ENCODE measurements at places on chromosomes 5 and 9.

DNA sequence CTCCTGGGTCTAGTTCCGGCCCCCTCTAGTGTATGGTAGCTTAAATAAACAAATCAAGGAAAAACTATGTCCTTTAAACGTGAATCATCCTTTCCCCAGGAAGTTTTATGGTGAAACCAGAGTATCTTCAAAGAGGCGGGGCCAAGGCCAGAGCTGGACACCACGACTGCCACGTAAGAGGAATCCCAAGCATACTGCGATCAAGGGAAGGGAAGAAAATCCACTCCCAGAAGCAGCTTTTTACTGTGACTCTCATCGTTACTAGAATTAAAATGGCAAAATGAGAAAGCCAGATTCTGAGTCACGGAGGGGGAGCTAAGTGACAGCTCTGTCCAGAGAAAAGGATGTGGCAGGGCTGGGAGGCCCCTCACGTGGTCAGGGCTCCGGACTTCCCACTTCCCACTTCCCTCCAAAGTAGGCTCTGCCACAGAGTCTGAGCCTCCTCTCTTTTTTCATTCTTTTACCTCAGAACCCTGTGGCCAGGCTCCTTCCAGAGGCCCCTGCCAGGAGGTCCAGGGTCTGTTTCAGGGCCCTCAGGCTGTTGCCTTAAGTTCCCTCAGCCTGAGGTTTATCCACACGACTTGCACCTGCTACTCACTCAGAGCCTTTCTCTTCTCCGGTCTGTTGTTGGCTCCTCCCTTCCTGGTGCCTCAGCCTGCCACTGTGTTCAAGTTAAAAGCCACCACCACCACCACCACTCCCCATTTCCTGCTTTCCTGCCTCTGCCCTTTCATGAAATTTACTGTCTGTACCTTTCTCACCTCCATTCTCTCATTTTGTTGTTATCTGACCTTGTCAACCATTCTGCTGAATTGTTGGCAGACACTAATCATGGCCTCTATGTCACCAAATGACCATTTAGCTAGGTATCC is 1.4 kb upstream of the GLRX start:
- no peak for DNase-seq

DNA sequence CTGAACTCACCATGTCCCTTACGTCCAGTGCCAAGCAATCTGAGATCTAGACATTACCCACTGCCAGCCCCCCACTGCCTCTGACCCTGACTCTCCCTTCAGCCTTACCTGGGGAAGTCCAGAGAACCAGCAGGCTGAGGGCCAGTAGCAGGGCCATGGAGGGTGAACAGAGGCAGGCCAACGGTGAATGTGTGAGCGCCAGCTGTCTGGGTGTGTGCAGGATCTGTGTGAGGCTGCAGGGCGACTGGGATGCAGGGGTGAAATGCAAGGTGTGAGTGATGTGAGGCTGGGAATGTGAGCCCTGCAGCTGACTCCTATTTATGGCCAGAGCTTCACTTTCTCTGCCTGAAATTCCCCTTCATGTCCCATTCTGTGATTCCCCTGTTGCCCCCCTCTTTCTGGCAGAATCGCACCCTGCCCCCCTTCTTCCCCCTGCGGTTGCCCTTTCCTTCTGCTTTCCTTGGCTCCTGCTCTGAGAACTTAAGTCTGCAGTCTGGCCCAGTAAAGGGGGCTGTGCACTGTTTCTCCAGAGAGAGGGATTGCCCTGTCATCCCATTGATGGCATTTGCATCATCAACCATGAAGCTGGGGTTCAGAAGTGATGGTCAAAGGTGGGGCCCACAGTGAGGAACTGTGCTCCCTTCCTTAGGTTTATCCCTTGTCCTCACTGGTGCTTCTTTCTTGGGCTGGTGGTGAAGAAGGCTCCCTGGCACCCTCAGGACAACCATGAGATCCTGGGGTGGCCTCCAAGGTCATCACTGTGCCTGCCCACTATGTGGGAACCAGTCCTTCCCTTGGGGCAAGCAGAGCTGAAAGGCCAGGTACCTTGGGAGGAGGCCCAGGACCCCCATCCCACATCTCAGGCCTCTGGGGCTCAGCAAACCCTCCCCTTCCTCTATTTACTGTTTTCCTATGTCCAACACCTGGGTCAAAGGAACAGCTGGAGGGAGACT is at the start of gene CCL19:
Gene CCL19 (minus strand): TSS at position 294 of the 953 bp plus-strand sequence. CDS start 137 bp downstream, at position 157.
- no peak for DNase-seq

- no peak for DNase-seq
These were observed 43.4 kb upstream of the KIAA1958 start for GRCh38 chr9:112443200-112443599.

GRCh38 chr5:66277981-66278380 is 133.9 kb downstream of the SREK1 start:
- DNase-seq, result no peak

GRCh38 chr5:180649297-180650039 is at the start of gene FLT4:
TSS of gene FLT4 (minus strand) at chr5:180649600. CDS start at chr5:180649545, 55 bp downstream.
- no peak for DNase-seq

GRCh38 chr5:126531543-126532120 is 63.4 kb downstream of the ALDH7A1 start:
- no peak for DNase-seq

DNA sequence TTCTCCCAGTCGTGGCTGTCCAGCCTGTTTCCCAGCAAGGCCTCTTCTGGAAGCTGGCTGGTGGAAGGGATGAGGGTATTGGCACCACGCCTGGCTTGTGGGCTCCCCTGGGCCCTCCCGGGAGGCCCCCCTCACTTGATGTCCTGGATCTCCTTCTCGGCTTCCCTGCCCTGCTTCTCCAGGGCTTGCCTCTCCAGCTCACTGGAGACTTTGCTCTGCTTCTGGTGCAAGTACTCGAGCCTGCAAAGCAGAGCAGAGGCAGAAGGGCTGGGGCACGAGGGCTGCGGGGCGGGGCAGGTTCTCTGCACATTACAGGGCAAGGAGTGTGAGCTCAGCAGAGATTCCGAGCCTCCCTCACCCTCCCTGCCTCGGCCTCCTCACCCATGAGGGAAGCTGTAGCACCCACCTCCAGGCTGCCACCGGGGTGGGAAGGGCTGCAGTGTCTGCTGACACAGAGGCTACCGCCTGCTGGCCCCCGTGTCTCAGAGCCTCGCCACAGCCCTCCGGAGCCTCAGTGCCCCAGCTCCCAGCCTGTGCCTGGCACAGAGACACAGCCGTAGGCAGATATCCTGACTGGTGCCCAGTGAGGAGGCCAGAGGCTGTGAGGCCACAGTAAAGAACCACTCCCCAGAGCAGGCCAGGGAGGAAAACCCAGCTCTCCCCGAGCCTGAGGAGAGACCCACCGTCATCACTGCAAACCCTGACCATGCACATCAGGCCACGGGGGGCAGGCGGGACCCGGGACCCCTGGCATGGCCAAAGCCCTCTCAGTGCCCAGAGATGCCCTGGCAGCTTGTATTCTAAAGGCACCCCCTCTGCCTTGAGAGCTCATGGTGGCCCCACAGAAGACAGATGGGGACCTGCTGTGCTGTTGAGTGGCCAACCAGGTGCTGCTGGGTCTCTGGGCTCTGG is 7.2 kb downstream of the SNAPC4 start:
- DNase-seq, result no peak

DNA sequence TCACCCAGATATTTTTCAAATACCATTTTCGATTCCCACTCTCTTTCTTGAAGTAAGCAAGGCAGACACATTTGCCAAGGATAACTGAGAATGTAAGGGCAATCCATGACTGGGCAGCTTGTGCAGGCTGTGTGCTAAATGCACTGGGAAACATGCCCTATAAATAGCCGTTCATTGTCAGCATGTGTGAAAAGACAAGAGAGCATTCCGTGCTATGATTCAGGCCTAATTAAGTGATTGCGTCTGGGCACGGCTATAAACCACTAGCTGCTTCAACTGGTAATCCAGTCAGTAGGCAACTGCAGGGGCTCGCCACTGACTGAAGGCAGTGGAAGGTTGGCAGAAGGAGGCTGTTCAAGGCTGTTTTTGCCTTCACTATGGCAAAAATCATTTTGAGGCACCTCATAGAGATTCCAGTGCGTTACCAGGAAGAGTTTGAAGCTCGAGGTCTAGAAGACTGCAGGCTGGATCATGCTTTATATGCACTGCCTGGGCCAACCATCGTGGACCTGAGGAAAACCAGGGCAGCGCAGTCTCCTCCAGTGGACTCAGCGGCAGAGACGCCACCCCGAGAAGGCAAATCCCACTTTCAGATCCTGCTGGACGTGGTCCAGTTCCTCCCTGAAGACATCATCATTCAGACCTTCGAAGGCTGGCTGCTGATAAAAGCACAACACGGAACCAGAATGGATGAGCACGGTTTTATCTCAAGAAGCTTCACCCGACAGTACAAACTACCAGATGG is at the start of gene HSPB3:
Gene HSPB3 (plus strand): TSS at position 287 of the 745 bp plus-strand sequence. CDS start 91 bp downstream, at position 378.
- no peak for DNase-seq

DNA sequence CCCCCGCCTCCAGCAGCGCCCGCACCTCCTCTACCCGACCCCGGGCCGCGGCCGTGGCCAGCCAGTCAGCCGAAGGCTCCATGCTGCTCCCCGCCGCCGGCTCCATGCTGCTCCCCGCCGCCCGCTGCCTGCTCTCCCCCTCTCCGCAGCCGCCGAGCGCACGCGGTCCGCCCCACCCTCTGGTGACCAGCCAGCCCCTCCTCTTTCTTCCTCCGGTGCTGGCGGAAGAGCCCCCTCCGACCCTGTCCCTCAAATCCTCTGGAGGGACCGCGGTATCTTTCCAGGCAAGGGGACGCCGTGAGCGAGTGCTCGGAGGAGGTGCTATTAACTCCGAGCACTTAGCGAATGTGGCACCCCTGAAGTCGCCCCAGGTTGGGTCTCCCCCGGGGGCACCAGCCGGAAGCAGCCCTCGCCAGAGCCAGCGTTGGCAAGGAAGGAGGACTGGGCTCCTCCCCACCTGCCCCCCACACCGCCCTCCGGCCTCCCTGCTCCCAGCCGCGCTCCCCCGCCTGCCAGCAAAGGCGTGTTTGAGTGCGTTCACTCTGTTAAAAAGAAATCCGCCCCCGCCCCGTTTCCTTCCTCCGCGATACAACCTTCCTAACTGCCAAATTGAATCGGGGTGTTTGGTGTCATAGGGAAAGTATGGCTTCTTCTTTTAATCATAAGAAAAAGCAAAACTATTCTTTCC is 19.3 kb downstream of the CDKN2A start:
- no peak for DNase-seq

DNA sequence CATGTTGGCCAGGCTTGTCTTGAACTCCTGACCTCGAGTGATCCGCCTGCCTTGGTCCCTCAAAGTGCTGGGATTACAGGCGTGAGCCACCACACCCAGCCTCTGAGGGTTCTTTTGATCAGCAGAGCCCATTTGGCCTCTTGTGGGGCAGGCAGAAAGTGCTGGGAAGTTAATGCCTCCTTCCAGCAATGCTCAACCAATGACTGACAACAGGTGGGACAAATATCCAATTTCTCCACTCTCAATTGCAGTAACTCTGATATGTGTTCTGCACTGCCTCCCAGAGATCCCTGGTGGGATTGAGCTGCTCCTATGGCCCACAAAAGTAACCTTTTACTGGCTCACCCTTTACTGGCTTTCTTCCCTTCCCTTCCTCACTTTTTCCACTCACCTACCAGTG is 79.9 kb upstream of the APC start:
- DNase-seq, result no peak

GRCh38 chr5:102975045-102975444 is 144.9 kb downstream of the GIN1 start:
- no peak for DNase-seq
